ENCODE measurements at places on chromosomes 11 and 22. TPM values are rescaled to one million over a fixed set of nuclear protein-coding genes. Genes with fewer than 3 reads are reported as not detected.
A peak's percentile ranks its signal among the peaks of the same experiment; 100 is the strongest.

OR5P2 gene
- polyA plus RNA-seq: not detected

DNA sequence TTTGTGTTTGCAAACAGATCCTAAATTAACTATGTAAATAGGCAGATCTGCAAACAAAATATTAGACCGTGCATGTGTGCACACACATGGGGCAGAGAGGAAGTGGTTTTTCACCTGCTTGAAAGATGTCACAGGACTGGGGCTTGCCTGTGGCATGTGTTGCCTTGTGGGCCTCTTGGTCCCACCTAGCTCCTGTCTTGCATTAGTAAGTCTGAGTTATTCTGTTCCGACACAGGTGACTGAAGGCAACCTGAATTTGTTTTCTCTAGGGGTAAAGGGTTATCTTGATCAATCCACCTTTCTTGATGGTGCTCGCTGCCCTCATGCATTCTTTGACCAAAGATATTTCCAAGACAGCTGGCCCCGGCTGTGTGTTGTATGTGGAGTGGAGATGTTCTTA lies 667.5 kb downstream of the NTM start:
- H3K27me3 ChIP-seq: no peaks in the 10 kb centered on the region
- no peaks in the 10 kb centered on the region for H3K36me3 ChIP-seq
- no peak overlapping the region for H3K4me3 ChIP-seq
- no peaks in the 10 kb centered on the region for H3K4me1 ChIP-seq
- no peak for DNase-seq
- no peak overlapping the region for H3K27ac ChIP-seq

GRCh38 chr11:93054881-93055280 lies 85.4 kb downstream of the MTNR1B start:
- no peak overlapping the region for H3K4me3 ChIP-seq
- no peak overlapping the region for H3K27ac ChIP-seq
- peak; percentile 59 for DNase-seq

DNA sequence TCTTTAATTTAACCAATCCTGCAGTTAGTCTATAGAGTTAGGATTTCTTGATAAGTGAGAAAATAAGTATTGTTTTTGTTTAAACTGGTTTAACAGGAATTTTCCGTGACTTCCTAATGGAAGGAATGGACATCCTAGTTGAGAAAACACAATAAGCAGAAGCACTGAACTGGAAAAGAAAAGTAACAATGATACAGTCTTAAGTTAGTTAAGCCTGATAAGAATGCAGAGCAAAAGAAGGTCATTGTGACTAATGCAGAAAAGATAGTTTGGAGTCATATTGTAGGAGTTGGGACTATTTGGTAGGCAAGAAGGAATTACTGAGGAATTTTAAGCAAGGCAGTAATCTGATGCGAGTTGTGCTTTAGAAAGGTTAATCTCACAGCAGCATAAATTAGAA lies 11.7 kb downstream of the RNF141 start:
- H3K27me3 ChIP-seq: no peaks in the 10 kb centered on the region
- H3K36me3 ChIP-seq: no peaks in the 10 kb centered on the region
- DNase-seq: peak; percentile 61
- H3K4me3 ChIP-seq: no peak overlapping the region
- H3K4me1 ChIP-seq: peaks cover 51% of the 10 kb centered on the region

DNA sequence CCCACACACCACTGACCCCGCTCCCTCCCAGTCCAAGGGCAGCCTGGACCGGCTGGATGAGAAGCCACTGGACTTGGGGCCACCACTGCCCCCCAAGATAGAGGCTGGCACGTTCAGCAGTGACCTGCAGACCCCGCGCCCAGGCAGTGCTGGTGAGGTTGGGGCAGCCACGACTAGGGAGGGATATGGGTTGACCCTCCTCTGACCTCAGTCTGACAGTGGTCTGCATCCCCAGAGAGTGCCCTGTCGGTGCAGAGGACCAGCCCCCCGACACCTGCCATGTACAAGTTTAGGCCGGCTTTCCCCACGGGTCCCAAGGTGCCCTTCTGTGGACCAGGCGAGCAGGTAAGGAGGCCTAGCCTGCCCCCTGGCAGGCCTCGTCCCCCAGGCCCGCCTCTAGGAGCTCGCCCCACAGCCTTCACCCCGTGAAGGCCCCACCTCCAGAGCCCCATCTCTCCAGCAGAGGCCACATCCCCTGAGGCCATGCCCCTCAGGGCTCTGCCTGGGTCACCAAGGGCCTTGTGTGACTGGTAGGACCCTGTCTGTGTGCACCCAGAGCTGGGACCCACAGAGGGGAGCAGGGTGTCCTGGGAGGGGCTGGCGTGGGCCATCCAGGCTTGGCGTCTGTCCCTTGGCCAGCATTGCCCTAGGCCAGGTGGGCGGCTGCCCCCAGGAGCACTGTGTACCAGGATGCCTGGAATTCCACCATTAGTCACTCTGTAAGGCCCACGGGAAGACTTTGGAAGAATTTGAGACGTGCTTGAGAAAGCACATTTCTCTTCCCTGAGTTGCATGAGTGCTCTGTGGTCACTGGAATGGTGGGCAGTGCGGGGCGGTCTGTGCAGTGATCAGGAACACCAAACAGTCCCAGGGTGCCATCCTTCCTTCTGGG lies 9.4 kb downstream of the CCDC188 start:
- no peaks in the 10 kb centered on the region for H3K4me1 ChIP-seq
- no peak for DNase-seq
- peaks cover 3% of the 10 kb centered on the region for H3K36me3 ChIP-seq
- H3K4me3 ChIP-seq: no peak overlapping the region
- H3K27ac ChIP-seq: no peak overlapping the region
- no peaks in the 10 kb centered on the region for H3K27me3 ChIP-seq

SLC22A9 gene
- polyA plus RNA-seq: not detected

DNA sequence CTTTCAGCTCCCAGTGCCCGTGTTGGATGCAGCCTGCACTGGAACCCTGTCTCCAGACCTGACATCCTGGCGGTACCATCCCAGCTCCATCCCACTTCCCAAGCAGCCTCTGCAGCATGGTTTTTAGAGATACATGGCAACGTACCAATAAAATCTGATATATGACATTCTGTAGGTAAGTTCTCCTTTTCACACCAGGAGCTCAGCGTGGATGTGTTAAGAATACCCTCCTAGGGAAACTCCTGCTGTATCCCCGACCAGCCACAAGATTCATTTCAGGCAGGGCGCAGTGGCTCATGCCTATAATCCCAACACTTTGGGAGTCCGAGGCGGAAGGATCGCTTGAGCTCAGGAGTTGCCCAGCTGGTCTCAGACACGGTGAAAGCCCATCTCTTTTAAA lies 15.4 kb downstream of the APOL5 start:
- H3K4me3 ChIP-seq: no peak overlapping the region
- H3K36me3 ChIP-seq: no peaks in the 10 kb centered on the region
- no peak for DNase-seq
- H3K27ac ChIP-seq: no peak overlapping the region
- H3K4me1 ChIP-seq: no peaks in the 10 kb centered on the region

DNA sequence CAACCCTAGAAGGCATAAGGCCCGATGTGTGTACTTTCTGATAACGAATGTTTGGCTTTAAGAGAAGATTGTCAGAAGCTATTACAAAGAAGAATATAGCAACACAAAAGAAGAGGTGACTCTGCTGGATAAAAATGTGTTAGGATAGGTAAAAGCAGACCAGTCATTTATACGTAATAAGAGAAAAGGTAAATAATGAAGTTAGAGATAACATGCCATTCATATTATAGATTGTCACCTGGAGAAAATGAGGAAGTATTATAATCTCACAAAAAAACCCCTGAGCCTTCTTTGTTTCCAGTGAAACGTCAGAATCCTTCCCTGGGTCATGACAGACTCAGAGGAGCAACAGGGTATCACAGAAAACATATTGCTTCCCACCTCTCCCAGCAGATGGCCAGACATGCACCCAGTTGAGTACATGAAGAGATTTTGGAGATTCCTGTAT lies 36.1 kb downstream of the PPFIA1 start:
- H3K27me3 ChIP-seq: no peaks in the 10 kb centered on the region
- peak; percentile 56 for DNase-seq
- peak overlapping the region; percentile 75 for H3K27ac ChIP-seq
- no peaks in the 10 kb centered on the region for H3K36me3 ChIP-seq
- peaks cover 23% of the 10 kb centered on the region for H3K4me1 ChIP-seq

GRCh38 chr11:103648670-103649400 lies 387.6 kb upstream of the DDI1 start:
- no peaks in the 10 kb centered on the region for H3K27me3 ChIP-seq
- no peaks in the 10 kb centered on the region for H3K36me3 ChIP-seq
- no peaks in the 10 kb centered on the region for H3K4me1 ChIP-seq
- H3K4me3 ChIP-seq: no peak overlapping the region
- no peak overlapping the region for H3K27ac ChIP-seq

DNA sequence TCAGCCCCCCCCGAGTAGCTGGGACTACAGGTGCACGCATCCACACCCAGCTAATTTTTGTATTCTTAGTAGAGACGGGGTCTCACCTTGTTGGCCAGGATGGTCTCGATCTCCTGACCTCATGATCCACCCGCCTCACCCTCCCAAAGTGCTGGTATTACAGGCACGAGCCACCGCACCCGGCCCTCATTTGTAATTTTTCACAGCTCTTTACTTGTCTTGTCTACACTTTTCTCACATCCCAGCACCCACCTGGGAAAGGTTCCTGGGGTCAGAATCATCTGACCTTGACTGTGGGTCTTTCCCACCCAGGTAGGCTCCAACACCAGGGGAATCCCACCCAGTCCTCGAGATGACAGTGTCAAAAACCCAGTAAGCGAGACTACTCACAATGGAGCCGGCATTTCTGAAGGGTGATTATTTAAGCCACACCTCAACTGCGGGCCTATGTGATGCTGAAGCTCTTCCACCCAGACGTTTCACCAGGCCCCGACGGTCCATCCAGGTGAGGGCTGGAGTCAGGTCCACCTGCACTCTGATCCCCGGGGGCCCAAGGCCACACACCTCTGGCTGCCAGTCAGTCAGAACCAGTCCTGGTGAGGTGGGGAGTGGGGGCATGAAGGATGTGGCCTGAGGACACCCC lies 23.4 kb downstream of the CELSR1 start:
- no peak for DNase-seq
- no peaks in the 10 kb centered on the region for H3K36me3 ChIP-seq
- no peak overlapping the region for H3K27ac ChIP-seq
- H3K4me1 ChIP-seq: peaks cover 14% of the 10 kb centered on the region
- no peaks in the 10 kb centered on the region for H3K27me3 ChIP-seq
- H3K4me3 ChIP-seq: no peak overlapping the region

DNA sequence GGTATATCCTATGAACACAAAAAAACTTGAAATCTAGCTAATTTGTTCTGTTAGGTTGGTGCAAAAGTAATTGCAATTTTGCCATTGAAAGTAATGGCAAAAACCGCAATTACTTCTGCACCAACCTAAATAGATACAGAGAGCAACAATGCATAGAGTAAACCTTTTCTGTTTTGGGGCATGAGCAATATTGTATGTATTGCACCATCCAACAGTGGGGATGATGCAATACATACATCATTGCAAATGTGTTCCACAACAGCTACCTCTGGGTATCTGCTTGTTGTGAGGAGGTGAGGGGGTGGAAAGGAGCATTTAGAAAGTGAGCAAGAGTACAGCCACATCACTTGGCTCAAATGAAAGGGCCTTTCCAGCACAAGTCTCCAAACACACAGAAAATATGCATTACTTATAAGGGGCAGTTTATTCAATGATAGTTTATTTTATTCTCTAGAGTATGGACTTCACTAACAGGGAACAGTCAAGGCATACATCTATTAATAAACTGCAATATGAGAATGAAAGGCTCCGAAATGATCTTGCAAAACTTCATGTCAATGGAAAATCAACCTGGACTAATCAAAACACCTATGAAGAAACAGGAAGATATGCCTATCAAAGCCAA lies 77.3 kb downstream of the DEUP1 start:
- H3K27me3 ChIP-seq: no peaks in the 10 kb centered on the region
- H3K4me3 ChIP-seq: no peak overlapping the region
- H3K36me3 ChIP-seq: no peaks in the 10 kb centered on the region
- no peak for DNase-seq
- no peak overlapping the region for H3K27ac ChIP-seq
- H3K4me1 ChIP-seq: no peaks in the 10 kb centered on the region

ACR gene
- polyA plus RNA-seq: 0.43 TPM

OR51A2 gene
- polyA plus RNA-seq: not detected

DNA sequence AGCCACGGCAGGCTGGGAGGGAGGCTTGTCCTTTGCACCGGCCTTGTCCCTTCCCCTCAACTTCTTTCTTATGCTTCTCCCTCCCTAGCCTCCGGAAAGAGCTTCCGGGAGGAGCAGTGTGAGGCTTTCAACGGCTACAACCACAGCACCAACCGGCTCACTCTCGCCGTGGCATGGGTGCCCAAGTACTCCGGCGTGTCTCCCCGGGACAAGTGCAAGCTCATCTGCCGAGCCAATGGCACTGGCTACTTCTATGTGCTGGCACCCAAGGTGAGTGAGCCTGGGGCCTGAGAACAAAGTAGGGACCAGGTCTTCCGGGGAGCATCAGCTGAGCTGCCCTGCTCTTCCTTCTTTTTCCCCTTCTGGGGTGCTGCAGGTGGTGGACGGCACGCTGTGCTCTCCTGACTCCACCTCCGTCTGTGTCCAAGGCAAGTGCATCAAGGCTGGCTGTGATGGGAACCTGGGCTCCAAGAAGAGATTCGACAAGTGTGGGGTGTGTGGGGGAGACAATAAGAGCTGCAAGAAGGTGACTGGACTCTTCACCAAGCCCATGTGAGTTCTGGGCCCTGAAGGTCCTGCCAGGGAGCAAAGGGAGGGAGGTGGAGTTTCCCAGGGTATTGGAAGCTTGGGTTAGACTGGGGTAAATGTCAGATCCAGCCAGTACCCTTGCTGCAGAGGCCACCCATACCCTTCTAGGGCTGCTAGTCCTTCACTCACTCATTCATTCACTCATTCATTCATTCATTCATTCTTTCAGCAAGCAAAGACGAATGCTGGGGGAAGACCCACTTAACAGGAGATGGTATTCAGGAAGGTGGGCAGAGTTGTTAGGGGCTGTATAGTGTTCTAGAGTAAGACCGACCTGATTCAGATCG lies 22.6 kb downstream of the ADAMTS15 start:
- no peak overlapping the region for H3K27ac ChIP-seq
- H3K4me3 ChIP-seq: no peak overlapping the region
- DNase-seq: no peak

SLC6A5 gene
- not detected for polyA plus RNA-seq

ART5 gene
- polyA plus RNA-seq: not detected

- H3K27me3 ChIP-seq: no peaks in the 10 kb centered on the region
- no peak for DNase-seq
- no peak overlapping the region for H3K27ac ChIP-seq
Measured at GRCh38 chr11:117565709-117566108, 231.3 kb downstream of the DSCAML1 start.

- no peak for DNase-seq
- H3K27ac ChIP-seq: no peak overlapping the region
- peaks cover 2% of the 10 kb centered on the region for H3K27me3 ChIP-seq
Measured at GRCh38 chr22:22903355-22903777, 15.8 kb downstream of the IGLL5 start.

NLRP6 gene
- polyA plus RNA-seq: not detected

LRRC74B gene
- polyA plus RNA-seq: not detected

GRCh38 chr11:9571071-9571762 lies 2.3 kb upstream of the WEE1 start:
- H3K27me3 ChIP-seq: no peaks in the 10 kb centered on the region
- H3K27ac ChIP-seq: no peak overlapping the region
- no peak overlapping the region for H3K4me3 ChIP-seq
- peaks cover 25% of the 10 kb centered on the region for H3K4me1 ChIP-seq
- H3K36me3 ChIP-seq: no peaks in the 10 kb centered on the region

All from endothelial cell of umbilical vein (primary cell).